ENCODE measurements at places on chromosomes 16 and 17.

- DNase-seq = no peak
Observed at GRCh38 chr16:72979974-72980373, 68.0 kb downstream of the ZFHX3 start.

DNA sequence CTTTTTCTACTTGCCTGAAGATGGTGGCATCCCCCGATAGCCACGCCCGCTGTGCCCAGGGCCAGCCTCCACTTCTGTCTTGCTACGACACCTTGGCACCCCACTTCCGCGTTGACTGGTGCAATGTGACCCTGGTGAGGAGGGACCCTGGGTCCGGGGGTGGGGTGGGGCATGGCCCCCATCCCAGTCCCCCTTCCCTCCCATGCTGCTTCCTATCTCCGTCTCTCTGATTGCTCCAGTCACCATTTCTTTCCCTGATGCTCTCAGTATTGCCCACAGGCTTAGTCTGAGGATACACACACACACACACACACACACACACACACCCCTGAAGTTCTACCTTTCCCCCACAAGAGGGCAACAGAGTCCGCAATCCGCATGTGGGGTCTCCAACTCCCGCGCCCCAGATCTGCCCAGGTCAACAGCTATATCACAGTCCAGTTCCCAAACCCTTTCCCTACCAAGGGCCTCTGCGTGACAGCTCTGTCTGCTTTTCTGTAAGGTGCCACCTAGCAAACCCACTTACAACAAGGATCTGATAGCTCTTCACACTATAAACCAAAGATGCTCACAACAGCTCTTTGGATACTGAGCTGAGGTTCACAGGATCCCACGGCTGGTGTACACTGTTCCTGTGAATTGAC, 3.4 kb downstream of the SGCA start:
- no peak for DNase-seq

GRCh38 chr17:16887523-16888095, 84.3 kb downstream of the TNFRSF13B start:
- DNase-seq = no peak

DNA sequence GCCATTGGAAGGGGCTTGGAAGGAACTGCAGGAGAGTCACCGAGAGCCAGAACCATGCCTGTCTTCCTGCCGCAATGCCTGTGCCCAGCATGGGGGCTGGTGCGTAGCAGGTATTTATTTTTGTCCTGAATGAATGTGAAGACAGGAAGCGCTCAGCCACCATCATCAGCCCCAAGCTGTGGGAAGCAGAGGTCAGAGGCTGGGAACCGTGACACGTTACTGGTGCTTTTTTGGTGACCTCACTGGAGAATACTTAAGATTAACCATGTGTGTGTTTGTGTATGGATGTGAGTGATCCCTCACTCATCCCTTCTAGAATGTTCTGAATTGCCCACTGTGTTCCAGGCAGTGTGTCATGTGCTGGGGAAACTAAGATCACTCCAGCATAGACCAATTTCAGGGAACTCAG, 343.8 kb downstream of the SNX29 start:
- no peak for DNase-seq

- no peak for DNase-seq
Observed at GRCh38 chr17:32757963-32758362, 119.0 kb downstream of the MYO1D start.
